ENCODE measurements at places on chromosomes 12 and 14. TPM values are rescaled to one million over a fixed set of nuclear protein-coding genes. Genes with fewer than 3 reads are reported as not detected.

HSPA2 gene
- total RNA-seq, result 11.0 TPM

GRCh38 chr14:92905667-92906066 lies 17.3 kb upstream of the CHGA start:
- H3K27me3 ChIP-seq, result peaks cover 74% of the 10 kb centered on the region
- H3K27ac ChIP-seq, result no peak overlapping the region
- no peaks in the 10 kb centered on the region for H3K36me3 ChIP-seq
- H3K4me3 ChIP-seq, result no peak overlapping the region
- no peaks in the 10 kb centered on the region for H3K4me1 ChIP-seq
- no peak for DNase-seq

DNA sequence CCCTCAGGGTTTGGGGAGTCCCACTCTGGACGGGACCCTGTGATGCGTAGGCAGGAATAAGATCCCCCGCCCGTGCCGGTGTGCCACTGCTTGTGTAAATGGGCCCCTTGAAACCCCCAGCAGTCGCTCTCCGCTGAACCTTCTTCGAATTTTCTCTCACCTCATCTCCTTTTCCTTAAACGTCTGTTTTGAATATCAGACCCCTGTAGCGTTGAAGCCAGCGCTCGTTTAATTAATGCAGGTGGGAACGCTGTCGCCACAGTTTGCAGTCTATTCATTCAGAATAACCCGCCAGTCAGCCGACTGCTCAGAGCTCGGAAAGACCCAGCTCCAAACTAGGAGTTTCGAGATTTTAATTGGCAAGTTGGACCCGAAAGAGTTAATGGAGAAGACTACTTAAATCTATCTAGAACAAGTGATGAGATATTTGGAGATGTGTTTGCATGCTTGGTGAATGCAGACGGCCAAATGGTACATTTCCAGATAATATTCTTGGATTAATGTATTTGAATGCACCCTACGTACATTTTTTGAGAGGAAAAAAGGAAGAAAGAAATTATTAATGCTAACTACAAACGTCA lies 739 bp upstream of the PPP2R5E start:
- no peak overlapping the region for H3K27ac ChIP-seq
- no peaks in the 10 kb centered on the region for H3K27me3 ChIP-seq
- peaks cover 9% of the 10 kb centered on the region for H3K36me3 ChIP-seq
- peaks cover 22% of the 10 kb centered on the region for H3K4me1 ChIP-seq
- peak overlapping the region; percentile 82 for H3K4me3 ChIP-seq

GRCh38 chr12:106128585-106129328 lies 10.0 kb downstream of the NUAK1 start:
- no peak overlapping the region for H3K4me3 ChIP-seq
- no peaks in the 10 kb centered on the region for H3K36me3 ChIP-seq
- no peaks in the 10 kb centered on the region for H3K27me3 ChIP-seq

DNA sequence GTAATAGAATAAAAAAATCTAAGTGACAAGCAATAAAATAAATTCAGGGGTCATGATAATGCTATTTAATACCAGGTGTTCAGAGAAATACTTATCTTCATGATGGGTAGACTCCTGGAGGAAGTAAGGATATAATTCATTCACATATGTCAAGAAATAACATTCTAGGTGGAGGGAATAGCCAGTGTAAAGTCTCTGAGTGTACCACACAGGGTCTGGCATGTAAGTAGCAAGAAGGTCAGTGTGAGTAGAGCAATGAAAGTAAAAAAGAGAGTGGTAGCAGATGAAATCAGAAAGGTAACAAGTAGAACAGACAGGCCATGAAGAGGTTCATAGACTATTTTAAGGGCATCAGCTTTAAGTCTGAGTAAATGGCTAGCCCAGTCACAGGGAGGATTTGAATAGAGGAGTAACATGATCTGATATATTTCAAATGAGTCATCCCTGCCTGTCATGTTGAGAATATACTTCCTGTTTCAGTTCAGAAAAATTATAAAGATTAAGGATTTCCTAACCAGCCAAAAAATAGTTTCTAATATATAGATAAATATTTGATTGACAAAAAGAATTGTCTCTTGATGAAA lies 519.9 kb downstream of the C12orf50 start:
- H3K36me3 ChIP-seq, result no peaks in the 10 kb centered on the region
- H3K4me1 ChIP-seq, result peaks cover 8% of the 10 kb centered on the region
- DNase-seq, result no peak
- no peak overlapping the region for H3K4me3 ChIP-seq
- H3K27ac ChIP-seq, result no peak overlapping the region

GRCh38 chr12:124795081-124795948 lies 68.3 kb downstream of the SCARB1 start:
- DNase-seq, result no peak
- H3K27ac ChIP-seq, result no peak overlapping the region
- no peak overlapping the region for H3K4me3 ChIP-seq
- H3K4me1 ChIP-seq, result no peaks in the 10 kb centered on the region
- H3K27me3 ChIP-seq, result no peaks in the 10 kb centered on the region

DNA sequence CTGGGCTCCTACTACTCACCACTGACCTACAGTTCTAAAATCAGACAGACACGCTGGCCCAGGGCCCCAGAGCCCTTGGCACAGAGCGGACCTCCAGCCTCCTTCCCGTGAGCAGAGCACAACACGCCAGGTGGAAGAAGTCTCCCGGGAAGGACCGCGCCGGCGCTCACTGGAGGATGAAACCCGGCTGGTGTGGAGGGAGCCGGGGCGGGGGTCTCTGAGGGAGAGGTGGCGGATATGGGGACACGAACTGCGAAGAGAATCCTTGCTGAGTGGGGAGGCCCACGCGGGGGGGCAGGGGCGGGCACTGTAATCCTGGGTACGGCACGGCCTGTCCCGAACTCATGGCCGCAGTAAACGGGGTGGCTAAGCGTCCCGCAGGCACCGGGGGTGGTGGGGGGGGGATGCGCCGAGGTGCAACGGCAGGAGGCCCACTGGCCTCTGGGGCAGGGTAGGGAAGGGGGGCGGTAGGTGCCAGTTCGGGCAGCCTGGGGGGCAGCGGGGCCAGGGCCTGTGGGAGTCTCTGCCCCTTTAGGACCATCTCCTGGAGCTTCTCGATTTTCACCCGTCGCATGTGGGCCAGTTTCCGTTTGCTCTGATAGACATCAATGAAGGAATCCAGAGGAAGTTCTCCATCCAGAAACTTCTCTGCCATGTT lies 28.8 kb downstream of the VPS37B start:
- no peaks in the 10 kb centered on the region for H3K27me3 ChIP-seq
- no peaks in the 10 kb centered on the region for H3K4me1 ChIP-seq
- H3K27ac ChIP-seq, result no peak overlapping the region
- peaks cover 15% of the 10 kb centered on the region for H3K36me3 ChIP-seq
- no peak overlapping the region for H3K4me3 ChIP-seq

DNA sequence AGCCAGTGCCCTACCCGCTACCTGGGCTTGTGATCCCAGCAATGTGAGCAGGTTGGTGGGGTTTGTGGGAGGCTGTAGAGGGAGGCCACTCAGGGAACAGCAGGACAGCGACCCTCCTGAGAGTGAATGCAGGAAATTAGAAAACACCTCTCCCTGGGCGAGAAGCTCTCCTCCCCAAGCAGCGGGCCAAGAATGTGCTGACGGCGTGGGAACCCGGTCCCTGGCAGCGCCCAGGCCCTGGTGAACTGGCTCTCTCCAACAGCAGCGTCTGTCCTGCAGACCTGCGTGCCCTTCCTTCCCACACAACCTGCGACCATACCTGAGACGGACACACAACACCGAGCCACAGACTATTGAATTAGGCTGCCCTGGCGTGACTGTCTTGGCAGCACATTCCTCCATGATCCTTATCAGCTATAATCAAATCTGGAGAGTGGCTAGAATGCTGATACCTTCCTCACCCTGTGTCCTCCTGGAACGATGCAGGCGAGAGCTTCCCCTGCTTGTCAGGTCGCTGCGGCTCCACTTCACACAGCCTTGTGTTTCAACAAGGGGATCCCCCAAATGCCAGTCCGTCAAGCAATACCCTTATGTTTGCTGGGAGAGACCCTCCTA lies 114.8 kb upstream of the GSC start:
- H3K36me3 ChIP-seq, result no peaks in the 10 kb centered on the region
- no peak overlapping the region for H3K27ac ChIP-seq
- no peaks in the 10 kb centered on the region for H3K4me1 ChIP-seq
- no peak overlapping the region for H3K4me3 ChIP-seq

KANSL2 gene
- total RNA-seq, result 21.8 TPM

HEATR5A gene
- 25.7 TPM for total RNA-seq

DNA sequence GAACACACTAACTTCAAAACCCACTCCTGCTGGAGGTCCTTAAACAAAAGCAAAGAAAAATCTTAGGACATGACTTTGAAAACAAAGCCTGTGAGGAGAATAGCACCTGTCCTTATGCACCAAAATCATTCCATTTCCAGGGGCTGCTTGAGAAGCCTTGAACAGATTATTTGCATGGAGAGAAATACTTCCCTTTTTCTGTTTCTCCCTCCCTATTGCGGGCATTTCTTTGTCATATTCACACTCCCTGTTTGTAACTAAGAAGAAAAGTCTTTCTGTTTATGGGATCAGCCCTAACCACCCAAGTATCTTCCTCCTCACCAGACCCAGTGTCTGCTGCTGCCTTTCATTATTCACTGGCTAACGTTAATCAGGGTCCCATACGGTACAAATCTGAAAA lies 218.8 kb downstream of the DPF3 start:
- H3K27ac ChIP-seq, result no peak overlapping the region
- H3K4me3 ChIP-seq, result no peak overlapping the region
- no peak for DNase-seq

TSPAN11 gene
- total RNA-seq, result not detected

- H3K27me3 ChIP-seq, result no peaks in the 10 kb centered on the region
- peak overlapping the region; percentile 90 for H3K27ac ChIP-seq
- peaks cover 40% of the 10 kb centered on the region for H3K4me1 ChIP-seq
- H3K4me3 ChIP-seq, result peak overlapping the region; percentile 26
- DNase-seq, result peak; percentile 40
Measured at GRCh38 chr12:96445691-96446583, 43.4 kb upstream of the CFAP54 start.

DNA sequence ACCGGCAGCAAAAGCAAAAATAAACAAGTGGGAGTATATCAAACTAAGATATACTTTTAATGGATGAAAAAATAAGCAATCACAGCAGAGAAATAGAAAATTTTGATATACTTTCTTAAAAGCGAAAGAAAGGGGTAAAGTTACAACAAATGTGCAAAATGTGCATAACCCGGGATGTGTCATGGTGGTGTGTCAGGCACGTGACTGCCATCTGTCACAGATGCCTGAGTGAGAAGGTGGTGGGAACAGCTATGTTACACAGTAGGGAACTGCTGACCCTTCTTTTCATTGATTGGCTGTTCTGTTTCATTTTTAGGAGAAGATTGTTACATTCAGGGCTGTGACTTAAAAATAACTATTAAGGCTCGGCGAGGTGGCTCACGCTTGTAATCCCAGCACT lies 168.1 kb upstream of the PELI2 start:
- H3K4me3 ChIP-seq, result no peak overlapping the region
- H3K27ac ChIP-seq, result no peak overlapping the region

DNA sequence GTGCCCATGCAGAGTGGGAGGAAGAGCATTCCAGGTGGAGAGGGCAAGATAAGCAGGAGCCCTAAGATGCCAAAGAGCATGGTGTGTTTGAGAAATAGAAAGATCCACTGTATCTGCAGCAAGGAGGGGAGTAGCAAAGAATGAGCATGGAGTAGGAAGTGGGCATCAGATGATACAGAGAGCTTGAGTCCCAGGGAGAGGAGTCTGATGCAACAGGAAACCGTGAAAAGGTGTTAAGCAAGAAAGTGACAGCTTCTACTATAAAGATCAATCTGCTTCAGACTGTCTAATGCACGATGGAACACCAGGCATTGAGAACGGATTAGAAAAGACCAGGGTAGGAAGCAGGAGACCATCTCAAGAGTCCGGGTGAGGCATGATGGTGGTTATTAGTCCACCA lies 12.3 kb upstream of the GPRC5D start:
- H3K4me1 ChIP-seq, result no peaks in the 10 kb centered on the region
- no peaks in the 10 kb centered on the region for H3K27me3 ChIP-seq
- no peak overlapping the region for H3K4me3 ChIP-seq
- no peak for DNase-seq
- no peaks in the 10 kb centered on the region for H3K36me3 ChIP-seq

- no peak overlapping the region for H3K4me3 ChIP-seq
Measured at GRCh38 chr12:15534874-15535273, 212.6 kb downstream of the PTPRO start.

SLC25A21 gene
- 0.38 TPM for total RNA-seq

NEUROD4 gene
- total RNA-seq, result not detected
